ENCODE measurements at places on chromosomes 5 and 9. TPM values are rescaled to one million over a fixed set of nuclear protein-coding genes. Genes with fewer than 3 reads are reported as not detected.

DNA sequence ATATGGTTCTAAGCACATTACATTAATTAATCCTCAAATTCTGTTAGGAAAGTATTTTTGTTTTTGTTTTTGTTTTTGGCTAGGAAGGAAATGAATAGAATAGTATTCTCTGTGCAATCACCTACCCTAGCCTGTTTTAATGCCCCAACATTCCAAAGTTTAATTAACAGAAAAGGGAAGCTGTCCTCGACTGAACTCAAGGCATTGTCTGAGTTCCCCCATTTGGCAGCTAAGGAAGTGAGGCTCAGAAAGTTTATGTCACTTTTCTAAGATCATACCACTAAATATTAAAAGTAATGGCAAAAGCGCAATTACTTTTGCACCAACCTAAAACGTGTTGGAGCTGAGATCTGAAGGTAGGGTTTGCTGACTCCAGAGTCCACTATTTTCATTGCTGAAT lies 59.8 kb downstream of the FGF1 start:
- no peak for DNase-seq
- H3K27ac ChIP-seq, result no peak overlapping the region
- H3K4me3 ChIP-seq, result no peak overlapping the region
- H3K27me3 ChIP-seq, result no peaks in the 10 kb centered on the region
- no peaks in the 10 kb centered on the region for H3K36me3 ChIP-seq

- H3K27ac ChIP-seq, result no peak overlapping the region
- no peak overlapping the region for H3K4me3 ChIP-seq
- no peaks in the 10 kb centered on the region for H3K4me1 ChIP-seq
- no peaks in the 10 kb centered on the region for H3K27me3 ChIP-seq
- DNase-seq, result no peak
Measured at GRCh38 chr9:36825179-36825578, 208.9 kb downstream of the PAX5 start.

DNA sequence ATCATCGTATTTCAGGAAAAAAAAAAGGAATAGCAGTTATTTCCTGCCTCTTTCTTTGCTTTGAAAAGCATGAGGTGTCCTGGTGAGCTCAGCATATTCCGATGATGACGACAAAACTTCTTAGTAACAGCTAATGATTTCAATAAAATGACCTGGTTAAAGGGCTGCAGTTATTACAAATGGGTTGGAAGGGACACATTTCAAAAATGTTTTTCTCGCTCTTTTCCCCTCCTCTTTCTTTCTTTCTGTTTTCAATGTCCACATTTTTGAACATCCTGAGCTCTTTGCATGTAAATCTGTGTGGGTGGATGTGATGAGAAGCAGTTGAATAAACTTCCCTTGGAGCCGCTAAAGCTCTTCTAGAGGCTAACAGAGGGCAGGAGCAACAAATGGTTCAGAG lies 186.8 kb upstream of the SLC27A6 start:
- H3K36me3 ChIP-seq, result no peaks in the 10 kb centered on the region
- no peaks in the 10 kb centered on the region for H3K27me3 ChIP-seq
- H3K4me3 ChIP-seq, result no peak overlapping the region
- H3K4me1 ChIP-seq, result no peaks in the 10 kb centered on the region

The NR5A1 gene
- total RNA-seq, result not detected
